ENCODE measurements at places on chromosomes 4 and X.
A peak's percentile ranks its signal among the peaks of the same experiment; 100 is the strongest.

- no peak for DNase-seq
Observed at GRCh38 chr4:185015108-185015507, 3.2 kb upstream of the HELT start.

- DNase-seq = no peak
Observed at GRCh38 chr4:116829187-116829586, 256.2 kb downstream of the TRAM1L1 start.

GRCh38 chrX:107601326-107601725, 27.0 kb upstream of the PRPS1 start:
- DNase-seq = no peak

DNA sequence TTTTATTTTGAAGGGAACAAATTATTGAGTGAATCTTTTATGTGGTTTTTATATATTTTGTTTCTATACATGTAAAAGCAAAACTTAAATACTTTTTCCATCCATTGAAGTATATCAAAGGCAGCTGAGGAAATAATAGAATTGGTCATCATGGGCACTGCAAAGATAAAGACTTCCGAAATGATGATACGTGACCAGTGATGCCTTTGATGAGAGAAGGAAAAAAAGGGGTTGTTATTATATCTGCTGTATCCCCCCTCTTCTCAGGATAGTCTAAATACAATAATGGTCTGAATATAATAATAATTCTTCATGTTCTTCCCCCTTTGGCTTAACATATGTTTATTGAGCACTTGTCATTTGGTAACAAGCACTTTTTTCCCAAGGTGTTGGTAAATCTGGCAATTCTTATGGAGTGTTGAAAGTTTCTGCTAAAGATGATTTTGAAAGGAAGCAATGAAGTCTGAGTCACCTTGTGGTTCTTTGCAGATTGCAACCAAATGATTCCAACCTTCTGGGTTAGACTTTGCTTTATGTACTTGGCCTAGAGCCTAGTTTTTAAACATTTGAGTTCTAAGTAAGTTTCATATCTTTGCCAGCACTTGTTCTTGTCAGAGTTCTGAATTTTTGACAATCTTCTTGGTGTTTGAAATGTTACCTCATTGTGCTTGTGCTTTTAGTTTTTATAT, 60.8 kb downstream of the USP9X start:
- no peak for DNase-seq

- peak; percentile 46 for DNase-seq
Observed at GRCh38 chr4:39032218-39033085, at the start of gene TMEM156. TMEM156 (minus strand) TSS chr4:39032409; CDS start chr4:39032313, 96 bp downstream.

GRCh38 chrX:150478496-150479492, 89.6 kb upstream of the MTM1 start:
- DNase-seq = peak; percentile 30

- DNase-seq = no peak
Observed at GRCh38 chr4:102787096-102787881, 26.5 kb upstream of the MANBA start.

- no peak for DNase-seq
Observed at GRCh38 chr4:26073886-26074560, 160.0 kb downstream of the SMIM20 start.

- no peak for DNase-seq
Observed at GRCh38 chrX:10099411-10099810, 57.4 kb upstream of the CLCN4 start.

DNA sequence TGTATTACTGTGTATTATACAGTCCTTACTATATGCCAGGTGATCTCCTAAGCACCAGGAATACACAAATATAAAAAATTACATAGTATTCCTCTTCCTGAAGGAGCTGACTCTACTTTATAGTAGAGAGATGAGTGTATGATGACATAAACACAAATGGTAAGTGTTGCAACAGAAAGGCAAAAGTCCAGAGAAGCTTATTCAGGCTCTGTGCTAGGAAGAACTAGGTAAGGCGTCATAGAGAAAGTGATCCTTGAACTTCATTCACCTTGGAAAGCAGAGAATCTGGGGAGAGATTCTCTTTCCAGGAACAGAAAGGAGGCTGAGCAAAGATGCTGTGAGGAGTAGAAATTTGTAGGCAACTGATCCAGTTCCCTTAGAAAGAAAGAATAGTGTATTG, 115.0 kb upstream of the KCNIP4 start:
- DNase-seq = no peak

DNA sequence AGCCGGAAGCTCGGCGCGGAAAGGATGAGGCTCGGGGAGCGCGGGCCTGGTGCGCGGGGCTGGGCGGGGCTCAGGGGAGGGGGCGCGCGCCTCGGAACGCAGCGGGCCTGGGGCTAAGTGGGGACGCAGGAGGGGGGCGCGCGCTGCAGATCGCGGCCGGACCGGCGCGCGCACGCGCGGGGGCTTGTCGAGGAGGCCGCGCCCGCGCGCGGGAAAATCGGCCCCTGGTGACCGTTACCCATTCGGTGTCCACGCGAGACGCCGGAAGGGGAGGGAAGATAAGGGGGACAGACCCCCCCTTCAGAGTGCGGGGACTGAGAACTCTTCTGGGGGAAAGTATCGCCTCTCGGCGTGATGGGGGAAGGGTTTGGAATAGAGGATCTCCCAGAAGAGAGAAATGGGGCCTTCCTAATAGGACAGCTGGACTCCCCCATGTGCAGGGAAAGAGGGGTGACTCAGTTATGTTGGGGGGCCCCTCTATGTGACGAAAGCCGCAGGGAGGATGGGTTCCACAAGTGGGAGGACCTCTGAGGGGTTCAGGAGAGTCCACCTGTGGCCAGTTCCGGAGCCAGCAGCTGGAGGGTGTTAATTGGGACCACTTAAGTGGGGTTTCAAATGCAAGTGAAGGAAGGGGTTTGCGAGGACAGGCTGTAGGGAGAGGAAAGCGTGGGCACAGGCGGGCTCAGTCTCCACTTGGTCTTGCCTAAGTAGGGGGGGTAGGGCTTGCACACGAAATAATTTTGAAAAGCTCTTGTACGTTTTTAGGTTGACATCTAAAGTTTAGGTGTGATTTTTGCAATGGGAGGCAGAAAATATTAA, 584 bp downstream of the SUV39H1 start:
- peak; percentile 65 for DNase-seq

DNA sequence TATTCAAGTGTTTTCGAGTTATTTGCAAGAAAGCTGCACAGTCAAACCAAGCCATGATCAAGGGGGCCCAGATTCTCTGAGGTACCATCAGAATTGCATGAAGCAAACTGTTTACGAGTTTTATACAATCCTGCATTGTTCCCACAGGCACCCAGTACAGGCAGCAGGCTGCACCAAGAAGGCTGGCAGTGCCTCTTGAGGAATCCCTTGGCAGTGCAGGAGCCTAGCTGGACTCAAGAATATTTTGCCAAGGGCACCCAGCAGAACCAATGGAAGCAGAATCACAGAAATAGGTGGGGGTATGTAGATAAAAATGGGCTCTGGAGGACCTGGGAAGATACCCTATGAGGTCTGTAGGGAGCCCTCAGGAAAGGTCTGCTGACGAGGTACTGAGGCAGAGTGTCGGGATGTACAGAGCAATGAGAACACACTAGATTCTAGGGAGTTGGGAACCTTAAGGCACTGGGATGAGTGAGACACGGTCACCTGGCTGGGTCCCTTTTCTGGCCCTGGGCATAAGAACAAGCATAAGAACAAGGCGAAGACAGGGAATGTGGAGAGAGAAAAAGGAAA, 2.5 kb upstream of the PLP1 start:
- DNase-seq = no peak

- DNase-seq = no peak
Observed at GRCh38 chr4:3805026-3805425, 38.8 kb downstream of the ADRA2C start.

All from stimulated activated CD8-positive, alpha-beta memory T cell treated with anti-CD3 and anti-CD28 coated beads, Interleukin-4, amount 100 ng/mL, for 48 hours (primary cell).